ENCODE measurements at places on chromosomes 4 and X.

DNA sequence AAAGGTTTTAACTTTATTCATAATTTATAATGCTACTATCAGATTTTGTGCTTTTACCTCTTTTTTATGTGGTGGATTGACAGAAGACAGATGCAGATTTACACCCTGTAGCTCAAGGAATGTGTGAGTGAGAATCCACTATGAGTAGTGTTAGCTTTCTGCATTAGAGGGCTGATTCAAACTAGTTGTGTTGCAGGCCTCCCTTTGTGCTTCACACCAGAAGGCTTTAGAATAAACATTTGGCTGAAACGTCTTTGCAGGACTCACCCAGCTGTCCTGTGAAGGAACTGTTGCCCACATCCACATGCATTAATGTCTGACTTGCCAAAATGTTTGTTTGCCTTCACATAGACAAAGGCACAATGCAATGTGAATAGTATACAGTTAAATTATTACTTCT is 127.0 kb downstream of the PCDH7 start:
- no peak for DNase-seq

DNA sequence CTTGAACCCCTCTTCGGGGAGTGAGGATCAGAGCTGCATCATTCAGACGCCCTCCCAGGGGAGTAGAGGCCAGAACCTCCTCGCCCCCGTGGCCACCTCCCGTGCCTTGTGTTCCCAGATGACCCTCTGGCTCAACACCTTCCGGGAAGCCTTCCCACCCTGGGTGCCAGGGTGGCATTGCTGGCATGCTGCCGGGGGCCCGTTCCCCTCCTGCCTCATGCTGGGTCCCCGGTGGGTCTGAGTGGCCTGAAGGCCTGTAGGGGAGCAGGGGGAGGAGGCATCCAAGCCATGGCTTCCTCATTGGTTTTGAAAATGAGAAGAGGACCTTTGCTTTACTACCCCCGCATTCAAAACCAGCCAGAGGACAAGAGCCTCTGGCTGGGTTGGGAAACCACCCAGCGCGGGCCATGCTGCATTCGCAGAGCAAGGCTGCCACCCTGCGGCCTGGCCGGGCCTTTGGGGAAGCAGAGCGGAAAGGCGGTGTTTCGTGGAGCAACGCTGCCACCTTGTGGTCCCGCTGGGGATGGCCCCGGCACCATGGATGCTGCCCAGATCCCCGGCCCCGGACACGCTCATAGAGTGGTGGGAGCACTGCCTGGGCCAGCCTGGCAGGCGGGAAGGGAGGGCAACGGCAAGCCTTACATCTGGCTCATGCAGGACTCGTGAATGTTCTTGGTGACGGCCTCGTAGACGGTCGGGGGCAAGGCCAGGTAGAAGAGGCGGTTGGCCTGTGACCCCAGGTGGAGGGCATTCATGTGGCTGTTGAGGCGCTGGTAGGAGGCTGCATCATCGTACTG is 11.9 kb downstream of the G6PD start:
- DNase-seq, result peak; percentile 45

DNA sequence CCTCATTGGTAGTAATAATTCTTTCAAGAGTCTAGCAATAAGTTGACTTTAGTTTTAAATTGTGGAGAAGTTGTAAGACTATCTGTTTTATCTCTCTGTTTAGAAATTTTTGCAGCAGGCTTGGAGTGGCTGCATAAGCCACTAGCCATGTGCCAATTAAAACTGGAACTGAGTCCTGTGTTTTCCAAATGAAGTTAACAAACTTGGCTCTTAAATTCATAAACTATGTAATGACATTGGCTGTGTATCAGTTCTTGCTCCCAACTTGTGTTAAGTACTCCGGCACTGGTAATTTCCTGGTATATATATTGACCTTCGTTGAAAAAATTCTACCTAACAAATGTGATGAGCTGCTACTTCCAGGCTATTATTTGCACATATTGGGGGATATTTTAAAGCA is 420.4 kb downstream of the GBA3 start:
- no peak for DNase-seq

- no peak for DNase-seq
These were observed 15.0 kb downstream of the TCEANC start for GRCh38 chrX:13667919-13668318.

DNA sequence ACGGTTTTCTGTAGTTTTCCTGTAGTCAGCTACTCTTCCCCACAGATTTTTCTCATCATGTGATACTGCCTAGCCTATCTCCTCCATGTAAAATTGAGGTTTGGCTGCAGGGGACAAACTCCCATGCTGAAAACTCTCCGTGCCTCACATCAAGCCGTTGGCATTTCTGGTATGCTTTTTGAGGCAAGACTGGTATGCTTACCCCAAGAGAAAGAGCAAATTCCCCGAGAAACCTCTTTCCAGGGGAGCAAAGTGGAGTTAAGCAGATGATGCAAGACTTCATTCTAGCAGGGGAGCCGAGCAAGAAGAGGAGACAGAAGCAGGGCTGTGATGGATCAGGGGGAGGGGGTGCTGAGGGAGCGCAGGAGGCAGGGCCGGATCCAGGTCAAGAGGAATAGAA is 4.8 kb downstream of the SOWAHD start:
- DNase-seq, result peak; percentile 79

DNA sequence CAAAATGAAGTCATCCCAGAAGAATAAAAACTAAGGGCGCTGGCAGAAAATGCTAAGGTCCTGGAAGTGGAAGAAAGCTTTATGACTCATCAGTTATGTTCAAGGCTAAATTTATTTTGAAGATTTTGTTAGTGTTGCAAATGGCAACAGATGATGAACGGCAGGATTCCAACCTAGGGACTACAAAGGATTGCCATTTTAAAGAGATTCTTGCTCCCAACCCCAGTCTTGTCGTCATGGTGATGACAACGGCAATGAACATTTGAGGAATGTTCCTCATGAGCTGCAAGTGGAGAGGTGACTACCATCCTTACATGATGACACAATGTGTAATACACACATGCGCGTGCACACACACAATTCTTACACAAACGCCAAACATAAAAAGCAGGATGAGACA is 54.4 kb upstream of the FTHL17 start:
- DNase-seq, result no peak

DNA sequence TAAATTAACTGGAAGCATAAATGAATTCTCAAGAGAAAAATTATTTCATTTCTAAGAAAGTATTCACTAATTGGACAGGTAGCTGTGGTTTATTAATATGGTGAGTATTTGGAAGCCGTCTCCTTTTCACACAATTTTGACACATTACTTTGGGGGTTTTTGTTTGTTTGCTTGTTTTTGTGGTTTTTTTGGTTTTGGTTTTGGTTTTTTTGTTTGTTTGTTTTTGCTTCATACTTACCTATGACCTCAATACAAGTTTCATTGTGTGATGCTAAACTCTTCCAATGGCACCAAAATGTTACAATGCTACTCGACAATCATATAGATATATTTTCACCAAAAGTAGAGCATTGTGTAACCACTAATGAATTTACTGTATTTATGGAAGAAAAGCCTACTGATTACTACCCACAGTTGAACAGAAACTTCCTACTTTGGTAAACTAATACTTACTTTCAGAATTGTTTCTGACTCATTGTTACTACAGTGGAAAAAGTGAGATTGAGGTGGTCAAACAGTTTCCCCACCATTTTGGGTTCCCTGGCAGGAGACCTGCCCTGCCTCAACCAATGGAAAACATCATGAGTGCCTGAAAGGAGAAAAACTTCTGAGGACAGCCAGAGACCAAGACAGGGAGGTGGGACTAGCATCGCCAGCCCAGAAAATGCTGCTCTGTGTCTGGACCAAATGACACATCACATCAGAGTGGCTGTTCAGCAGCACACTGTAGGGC is 443.1 kb downstream of the HNRNPD start:
- no peak for DNase-seq

- no peak for DNase-seq
These were observed 156.8 kb upstream of the HS3ST1 start for GRCh38 chr4:11585506-11585905.

GRCh38 chr4:18390655-18391353 is 369.2 kb upstream of the LCORL start:
- no peak for DNase-seq

DNA sequence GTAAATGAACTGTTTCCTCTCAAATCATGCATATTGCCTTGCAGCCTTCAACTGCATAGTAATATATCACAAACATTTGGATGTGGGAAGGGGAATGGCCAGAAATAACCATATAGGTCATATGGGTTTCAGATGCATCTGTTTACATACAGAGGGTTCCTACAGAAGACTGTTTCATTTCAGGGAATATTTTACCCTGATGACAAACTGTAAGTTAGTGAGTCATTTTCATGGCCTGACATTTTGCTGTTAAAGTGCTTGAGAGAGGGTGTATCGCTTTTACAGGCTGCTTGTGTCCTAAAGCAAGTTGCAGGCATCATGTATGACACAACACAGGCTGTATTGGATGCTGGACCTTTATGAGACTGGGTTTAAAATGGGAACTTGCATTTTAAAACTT is 25.5 kb upstream of the AMOT start:
- no peak for DNase-seq

GRCh38 chrX:134847133-134847532 is 143.7 kb upstream of the SMIM10 start:
- DNase-seq, result no peak

GRCh38 chr4:8762356-8762755 is 109.3 kb downstream of the HMX1 start:
- DNase-seq, result no peak

DNA sequence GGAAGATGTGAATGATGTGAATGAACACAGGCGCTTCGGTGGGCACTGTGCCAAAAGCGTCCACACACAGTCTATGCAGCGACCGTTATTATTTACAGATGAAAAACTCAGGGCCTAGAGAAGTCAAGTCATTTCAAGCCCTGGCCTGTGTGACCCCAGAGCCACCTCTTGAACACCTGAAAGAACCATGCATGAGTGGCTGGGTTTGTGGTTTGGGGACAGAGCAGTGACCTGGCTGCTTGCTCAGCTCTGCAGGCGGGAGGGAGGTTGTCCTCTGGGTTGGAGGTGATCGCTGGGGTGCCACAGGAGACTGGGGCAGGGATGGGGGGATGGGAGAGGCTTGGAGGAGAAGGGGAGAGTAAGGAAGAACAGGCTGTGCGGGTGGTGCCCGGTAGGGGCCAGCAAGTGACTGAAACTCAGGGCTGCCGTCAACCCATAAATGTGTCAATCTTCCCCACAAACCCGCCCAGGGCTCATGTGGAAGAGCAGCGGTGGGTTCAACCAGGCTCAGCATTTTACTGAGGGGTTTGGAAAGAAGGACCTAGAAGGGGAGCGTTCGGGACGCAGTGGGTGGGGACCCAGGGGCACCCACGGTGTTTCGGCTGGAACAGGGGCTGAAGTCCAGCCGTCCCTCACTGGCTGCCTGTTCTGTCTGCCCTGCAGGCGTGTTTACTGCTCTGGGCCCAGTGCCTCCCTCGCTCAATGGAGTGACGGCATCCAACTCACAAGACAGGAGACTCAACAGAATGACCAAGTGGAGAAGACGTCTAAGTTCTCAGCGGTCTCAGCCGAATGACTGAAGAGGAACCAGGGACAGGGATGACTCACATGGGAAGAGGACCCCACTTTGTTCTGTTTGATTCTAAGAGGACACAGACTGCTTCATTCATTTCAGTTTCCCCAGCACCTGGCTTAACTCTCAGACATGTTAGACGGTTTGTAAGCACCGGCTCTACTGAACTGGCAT is 167.8 kb downstream of the AFAP1 start:
- no peak for DNase-seq

- DNase-seq, result no peak
These were observed 281.7 kb downstream of the RCHY1 start for GRCh38 chr4:75232546-75232945.

DNA sequence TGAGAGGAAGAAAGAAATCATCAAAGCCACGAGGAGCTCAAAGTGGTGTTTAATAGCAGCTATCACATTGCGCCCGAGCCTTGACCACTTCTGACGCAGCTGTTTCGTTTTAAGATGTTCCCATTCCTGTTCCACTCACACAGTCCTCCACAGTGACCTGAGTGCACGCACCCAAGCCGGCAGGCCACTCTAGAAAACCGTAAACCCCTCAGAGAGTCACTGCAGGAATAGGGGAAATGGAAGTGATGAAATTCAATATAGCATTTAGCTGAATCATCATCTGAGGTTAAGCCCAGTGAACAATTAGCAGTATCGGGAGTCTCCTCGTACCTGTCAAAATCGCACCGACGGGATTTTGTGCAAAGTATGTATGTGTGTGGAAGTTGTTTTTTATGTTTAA is 17.9 kb upstream of the HAND2 start:
- no peak for DNase-seq

DNA sequence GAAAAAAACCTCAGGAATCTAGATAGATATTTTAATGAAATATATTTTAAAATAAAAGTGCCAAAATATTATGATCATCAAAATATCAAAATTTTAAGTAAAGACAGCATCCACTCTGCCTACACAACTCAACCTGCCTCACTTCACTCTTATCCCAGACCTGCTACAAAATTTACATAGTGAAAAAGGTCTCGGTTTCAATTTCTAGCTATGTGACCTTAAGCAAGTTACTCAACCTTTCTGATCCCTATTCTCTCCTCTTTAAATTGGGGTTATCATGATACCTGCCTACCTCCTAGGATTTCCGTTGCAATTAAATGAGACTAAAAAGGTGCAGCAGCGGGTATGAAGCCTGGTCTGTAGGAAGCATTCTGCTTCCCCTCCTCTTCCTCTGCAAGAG is 72.9 kb downstream of the FAM114A1 start:
- no peak for DNase-seq

DNA sequence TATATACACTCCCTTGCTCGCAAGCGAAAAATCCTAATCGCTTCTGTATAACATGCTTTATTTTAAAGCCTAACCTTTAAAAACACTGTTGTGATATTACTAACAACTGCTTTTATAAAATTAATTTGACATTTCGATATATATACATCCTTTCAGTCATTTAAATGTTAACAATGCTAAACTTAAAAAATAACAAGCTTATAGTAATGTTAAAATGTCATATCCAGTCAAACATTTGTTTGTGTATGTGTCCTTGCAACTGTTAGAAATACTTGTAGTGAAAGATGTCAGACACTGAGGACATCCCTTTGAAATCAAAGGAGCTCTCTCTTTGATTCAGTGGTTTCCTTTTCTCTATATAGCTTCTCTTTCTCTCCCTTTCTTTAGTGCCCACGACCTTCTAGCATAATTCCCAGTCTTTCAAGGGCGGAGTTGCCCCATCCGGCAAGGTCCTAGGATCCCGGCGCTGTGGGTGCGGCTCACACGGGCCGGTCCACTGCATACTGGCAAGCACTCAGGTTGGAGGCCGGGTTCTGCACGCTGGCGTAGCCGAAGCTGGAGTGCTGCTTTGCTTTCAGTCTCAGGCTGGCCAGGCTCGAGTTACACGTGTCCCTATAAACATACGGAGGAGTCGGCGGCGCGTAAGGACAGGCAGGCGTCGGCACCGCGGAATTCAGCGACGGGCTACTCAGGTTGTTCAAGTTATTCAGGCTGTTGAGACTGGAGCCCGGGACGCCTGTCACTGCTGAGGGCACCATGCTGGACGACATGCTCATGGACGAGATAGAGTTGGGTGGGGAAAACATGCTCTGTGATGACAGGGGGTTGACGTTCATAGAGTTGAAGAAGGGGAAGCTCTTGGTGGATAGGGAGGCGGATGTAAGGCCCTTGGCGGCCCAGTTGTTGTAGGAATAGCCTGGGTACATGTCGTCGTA is 5.0 kb downstream of the PITX2 start:
- DNase-seq, result no peak
